Activated CD4-positive, alpha-beta T cell treated with anti-CD3 and anti-CD28 coated beads, Interleukin-2, amount 10 ng/mL, durations not matched to agents 24 days and 14 days (primary cell): ENCODE measurements at places on chromosomes 4 and X.

DNA sequence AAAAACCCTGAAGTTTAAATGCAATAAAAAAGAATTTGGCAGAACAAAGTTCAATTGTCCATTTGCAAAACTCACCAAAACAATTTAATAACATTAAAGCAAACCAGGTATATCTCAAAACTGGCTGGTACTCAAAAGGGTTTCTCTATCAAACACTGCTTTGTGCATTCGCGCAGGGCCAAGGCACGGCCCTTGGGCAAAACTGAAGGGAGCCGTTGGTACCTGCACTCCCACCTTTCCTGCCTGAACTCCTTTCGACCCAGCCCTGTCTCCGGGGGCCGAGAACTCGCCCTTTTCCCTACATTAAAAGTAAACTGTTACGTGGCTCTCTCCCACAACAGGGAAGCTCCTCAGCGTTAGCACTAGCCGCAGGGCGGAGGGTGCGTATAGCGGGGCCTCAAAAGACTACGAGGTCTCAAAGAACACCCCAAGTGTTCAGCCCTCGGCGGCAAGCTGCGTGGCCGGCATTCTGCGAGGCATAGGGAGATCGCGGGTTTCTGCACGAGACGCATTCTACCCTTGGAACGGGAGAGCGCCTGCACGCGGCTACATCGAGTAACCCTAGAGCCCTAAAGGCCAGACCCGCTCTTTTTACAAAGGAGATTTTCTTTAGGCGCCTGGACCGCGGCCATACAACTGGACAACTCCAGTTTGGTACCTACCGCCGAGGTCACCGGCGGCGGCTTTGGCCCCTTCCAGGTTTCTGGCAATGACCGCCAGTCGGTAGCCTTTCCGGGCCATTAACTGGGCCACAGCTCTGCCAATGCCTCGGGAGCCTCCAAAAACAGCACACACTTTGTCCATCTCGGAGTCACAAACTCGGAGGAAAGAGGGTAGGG lies 550 bp downstream of the CBR4 start:
- DNase-seq = peak; percentile 88

DNA sequence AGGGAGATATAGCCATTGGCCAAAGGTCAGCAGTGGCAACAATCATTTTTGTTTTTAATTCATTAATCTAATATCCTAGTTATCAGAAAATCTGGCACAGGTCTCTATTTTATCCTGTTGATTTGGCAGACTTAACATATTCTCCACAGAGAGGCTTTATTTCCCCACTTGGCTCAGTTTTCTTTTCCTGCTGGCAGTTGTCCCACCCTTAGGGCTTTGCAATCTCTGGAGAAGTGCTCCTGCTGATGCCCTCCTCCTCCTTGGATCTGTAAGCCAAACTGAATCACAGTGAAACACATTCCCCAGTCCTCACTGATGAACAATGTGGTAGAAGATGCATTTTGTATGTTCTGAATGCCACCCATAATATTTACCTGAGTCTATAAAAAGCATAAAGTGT lies 889.7 kb downstream of the PDHA2 start:
- DNase-seq = no peak

GRCh38 chr4:26823583-26823982 lies 37.1 kb upstream of the STIM2 start:
- no peak for DNase-seq

GRCh38 chrX:38233891-38234667 lies 13.4 kb upstream of the SRPX start:
- no peak for DNase-seq

- peak; percentile 72 for DNase-seq
Observed at GRCh38 chrX:9318213-9318612, 146.6 kb upstream of the TBL1X start.

- DNase-seq = no peak
Observed at GRCh38 chrX:131424895-131425294, 119.0 kb upstream of the OR13H1 start.

GRCh38 chr4:89039730-89040338 lies 17.2 kb downstream of the FAM13A start:
- no peak for DNase-seq

- DNase-seq = no peak
Observed at GRCh38 chrX:7552760-7553159, 290.2 kb upstream of the VCX start.

DNA sequence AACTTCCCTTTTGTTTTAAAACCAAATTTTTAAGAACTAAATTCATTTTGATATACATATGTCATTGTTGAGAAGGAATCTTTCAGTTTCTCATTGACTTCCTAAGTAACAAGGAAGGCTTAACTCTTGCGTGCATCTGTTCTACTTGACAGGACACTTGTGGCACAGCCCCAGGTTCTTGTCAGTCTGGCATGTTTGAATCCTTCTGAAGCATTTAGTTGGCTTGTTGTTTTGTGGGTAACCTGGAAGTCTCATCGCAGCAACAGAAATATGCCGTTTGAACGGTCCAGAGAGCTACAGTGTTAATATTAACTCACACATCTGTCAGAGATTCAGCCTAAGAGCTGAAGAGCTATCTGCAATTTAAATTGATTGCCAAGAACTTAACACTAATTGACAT lies 76.0 kb downstream of the GLRA3 start:
- DNase-seq = no peak
